Activated CD8-positive, alpha-beta memory T cell treated with anti-CD3 and anti-CD28 coated beads, Interleukin-2, amount 10 ng/mL, durations not matched to agents 7 days and 5 days (primary cell): ENCODE measurements at places on chromosomes 2 and 18.

DNA sequence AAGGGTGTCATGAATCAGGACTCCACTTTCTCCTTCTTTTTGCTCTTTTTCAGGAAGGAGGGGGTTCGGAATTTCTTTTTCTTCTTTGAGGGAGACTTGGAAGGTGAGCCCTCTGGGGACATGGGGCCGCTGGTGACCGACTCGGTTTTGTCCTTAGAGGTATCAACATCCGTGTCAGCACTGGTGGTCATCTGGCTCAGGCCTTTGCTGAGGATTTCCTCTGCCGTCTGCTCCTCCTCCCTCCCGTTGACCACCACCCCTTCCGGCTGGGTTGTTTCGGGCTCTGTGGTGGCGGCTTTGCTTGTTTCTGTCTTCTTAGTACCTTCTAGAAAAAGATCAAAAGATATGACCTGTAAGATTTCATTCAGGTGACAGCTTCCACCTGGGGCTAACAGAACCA is 104.6 kb downstream of the ADD2 start:
- peak; percentile 28 for DNase-seq

- no peak for DNase-seq
Measured at GRCh38 chr18:41075212-41075611, 879.8 kb upstream of the PIK3C3 start.

- DNase-seq: no peak
Measured at GRCh38 chr2:43033466-43034241, 192.8 kb downstream of the ZFP36L2 start.

DNA sequence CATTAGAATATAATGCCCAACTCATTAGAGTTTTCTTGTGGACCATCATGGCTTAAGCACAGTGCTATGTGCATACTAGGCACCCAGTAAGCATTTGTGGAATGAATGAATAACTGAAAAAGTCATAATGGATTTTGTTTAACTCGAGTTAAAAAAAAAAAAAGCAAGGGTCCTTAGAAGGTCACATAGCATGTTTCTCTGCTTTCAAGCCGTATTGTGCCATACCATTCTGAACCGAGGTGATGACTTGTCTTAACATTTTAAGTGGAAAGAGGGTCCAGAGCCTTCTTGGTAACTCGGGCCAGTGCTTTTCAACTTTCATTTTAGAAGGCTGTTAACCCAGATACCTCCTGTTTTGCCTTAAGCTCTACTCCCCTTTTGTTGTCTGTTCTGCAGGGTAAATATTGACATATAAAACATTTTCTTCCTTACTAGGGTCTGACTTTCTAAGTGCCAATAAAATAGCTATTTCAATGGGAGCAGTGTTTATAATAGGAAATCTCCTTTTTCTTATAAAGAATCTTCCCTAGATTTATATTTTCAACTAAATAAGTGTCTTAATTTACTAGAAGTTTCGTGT is 787 bp upstream of the ADGRF3 start:
- DNase-seq: no peak

DNA sequence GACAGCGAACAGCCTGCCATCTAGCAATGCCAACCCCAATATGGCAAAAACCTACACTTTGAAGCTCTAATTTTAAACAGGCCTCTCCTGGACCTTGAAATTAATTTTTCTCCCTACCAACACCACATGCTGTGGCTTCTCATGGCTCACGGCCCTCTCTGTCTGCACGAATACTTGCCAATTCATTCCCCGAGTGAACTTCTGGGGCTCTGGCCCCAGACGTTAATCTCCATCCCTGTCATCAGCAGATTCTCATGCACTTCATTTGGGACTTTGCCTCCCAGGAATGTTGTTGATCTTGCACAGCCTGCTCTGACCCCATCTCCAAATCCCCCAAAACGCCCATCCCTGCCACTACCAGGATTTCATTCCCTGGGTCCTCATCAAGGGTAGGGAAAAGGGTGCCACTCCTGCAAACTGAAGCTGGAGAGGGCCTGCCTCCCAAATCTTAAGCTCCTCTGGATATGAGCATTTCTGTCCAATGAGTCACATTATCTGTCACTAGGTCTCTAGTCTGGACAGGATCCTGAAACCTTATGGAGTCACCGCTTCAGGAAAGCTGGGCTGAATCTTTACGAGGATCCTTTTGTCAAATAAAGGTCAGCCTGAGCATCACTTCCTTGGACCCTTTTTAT is 10.4 kb downstream of the FIGLA start:
- DNase-seq: no peak

DNA sequence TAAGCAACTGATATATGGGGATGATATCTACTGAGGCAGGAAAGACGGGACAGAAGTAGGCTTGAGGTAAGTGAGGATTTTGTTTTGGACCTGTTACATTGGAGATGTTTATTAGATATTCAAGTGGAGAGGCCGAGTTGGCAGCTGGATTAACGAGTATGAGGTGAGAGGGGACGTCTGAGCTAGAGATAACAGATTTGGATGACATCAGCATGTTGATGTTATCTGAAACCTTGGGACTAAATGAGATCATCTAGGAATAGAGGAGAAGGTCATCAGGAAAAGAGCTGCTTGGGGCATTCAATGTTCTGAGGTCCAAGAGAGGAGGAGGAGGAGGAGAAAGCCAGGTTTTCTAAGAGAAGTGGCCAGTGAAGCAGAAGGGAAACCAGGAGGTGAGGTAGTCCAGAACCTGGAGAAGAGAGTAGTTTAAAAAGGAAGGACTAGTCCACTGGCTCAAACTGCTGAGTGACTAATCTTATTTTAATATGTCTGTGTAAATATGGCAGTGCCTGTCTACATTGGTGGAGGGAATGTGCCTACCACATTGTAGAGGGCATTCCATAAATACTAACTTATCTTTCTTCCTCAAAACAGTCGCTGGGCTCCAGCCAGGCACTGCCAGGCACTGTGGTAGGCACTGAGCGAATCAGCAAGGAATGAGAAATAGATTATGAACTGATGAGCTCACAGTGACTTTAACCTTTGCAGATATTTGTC is 488.3 kb downstream of the DLGAP1 start:
- no peak for DNase-seq

DNA sequence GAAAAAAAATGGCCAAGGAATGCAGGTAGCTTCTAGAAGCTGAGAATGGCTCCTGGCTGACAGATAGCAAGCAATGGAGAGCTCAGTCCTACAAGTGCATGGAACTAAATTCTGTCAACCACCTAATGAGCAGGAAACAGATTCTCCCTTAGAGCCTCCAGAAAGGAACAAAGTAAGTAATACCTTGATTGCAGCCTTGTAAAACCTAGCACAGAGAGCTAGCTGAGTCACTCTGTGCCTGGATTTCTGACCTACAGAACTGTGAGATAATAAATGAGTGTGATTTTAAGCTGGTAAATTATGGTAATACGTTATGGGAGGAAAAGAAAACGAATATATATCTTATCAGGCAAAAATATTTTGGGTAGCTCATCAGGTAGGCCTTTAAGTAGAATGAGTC is 7.4 kb upstream of the LNPK start:
- DNase-seq: no peak

- no peak for DNase-seq
Measured at GRCh38 chr2:229003256-229003655, 267.8 kb downstream of the PID1 start.

- no peak for DNase-seq
Measured at GRCh38 chr18:50720325-50720674, 99.5 kb downstream of the MRO start.

GRCh38 chr2:231212329-231212845 is 14.0 kb downstream of the ARMC9 start:
- no peak for DNase-seq

GRCh38 chr2:150090031-150090430 is 397.4 kb downstream of the RND3 start:
- DNase-seq: no peak

- no peak for DNase-seq
Measured at GRCh38 chr18:10205151-10205550, 249.3 kb upstream of the APCDD1 start.

- peak; percentile 27 for DNase-seq
Measured at GRCh38 chr18:79902640-79903039, 48.8 kb downstream of the SLC66A2 start.

DNA sequence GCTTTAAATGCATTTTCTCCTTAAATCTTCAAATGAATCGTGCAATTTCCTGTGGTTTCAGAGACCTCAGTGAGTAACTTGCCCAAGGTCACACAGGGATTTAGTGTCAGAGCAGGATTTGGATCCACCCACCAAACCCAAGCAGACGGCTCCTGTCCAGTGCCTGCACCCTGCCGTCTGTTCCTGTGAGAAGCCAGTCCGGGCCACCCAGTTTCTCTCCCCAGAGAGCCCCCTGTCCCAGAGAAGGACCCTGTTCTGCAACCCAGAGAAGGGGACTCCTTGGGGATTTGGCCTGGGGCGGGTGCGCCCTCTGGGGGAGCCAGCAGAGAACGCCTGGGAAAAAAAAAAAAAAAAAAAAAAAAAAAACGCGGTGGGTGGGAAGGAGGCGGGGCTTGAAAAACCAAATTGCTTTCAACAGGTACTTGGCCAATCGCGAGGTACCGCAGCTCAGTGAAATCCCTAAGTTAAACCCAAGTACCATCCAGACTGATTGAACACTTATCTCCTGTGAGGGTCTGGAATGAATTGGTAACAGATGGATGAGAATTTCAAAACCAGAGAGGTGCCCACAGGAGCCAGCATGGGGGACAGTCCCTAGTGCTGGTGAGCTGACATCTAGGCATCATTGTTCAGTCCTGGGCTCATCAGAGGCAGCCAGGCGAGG is 30.9 kb upstream of the REEP1 start:
- DNase-seq: peak; percentile 57
